ENCODE measurements at places on chromosomes 16 and 17. TPM values are rescaled to one million over a fixed set of nuclear protein-coding genes. Genes with fewer than 3 reads are reported as not detected.
A peak's percentile ranks its signal among the peaks of the same experiment; 100 is the strongest.

GRCh38 chr17:76998839-76999238 is 130.6 kb downstream of the MGAT5B start:
- no peak for DNase-seq

- peak; percentile 52 for DNase-seq
Measured at GRCh38 chr17:72725433-72726068, 366.9 kb downstream of the SLC39A11 start.

DNA sequence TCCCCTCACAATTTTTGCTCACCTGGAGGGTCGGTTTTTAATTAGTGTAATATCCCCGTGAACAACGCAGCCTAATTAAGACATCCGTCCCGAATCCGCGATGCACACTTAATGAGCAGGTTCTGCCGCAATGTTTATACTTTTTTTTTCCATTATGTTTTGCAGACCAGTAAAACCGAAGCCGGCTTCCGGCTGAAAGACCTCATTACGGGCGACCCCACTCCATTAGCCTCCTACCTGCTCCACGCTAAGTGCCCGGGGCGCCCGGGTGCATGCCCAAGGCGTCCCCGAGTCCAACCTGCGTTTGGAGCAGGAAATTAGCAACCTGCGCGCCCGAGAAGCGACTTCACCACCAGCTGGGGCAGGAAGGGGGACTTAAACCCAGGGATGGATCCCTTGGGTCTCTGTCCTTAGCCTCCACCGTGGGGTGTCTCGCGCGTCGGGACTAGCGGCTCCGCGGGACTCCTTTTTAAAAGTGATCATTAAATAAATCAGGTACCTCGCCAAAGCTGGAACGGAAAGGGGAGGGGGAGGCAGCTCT is 1.7 kb downstream of the RBFOX3 start:
- no peak for DNase-seq

DNA sequence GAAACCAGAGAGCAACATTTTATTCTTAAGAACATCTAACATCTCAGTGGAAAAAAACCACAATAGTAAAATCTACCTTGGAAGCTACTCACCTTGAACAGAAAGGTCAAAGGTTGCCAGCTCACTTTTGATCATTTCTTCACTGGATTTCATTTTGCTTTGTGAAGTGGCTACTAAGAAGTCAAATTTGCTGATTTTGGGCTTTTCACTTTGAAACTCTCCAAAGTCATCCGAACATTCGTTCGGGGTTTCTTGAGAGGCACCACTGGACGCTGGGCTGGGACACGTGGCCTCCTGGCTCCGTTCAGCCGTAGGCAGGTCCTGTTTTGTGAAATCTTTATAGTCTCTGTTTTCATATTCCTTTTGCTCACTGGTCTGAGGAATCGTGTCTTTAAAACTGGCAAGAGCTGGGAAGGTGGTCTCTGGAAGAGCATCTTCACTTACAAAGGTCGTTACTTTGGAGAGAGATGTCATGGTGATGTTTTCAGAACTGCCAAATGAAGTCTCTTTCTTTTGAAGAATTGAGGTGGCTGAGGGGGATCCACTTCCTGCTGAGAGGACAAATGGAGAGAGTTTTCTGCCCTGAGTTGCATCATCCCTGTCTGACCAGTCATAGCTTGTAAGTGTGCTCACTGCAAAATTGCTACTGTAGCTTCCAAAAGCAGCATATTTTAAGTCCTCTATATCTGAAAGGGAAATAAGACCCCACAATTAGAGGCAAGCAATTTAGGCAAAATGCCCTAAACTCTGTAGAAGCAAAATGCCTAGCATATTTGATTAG is 52.4 kb downstream of the DUSP14 start:
- DNase-seq, result no peak

The SLC46A1 gene
- 4.7 TPM for total RNA-seq

The HOXB2 gene
- 6.9 TPM for total RNA-seq
